ENCODE measurements at places on chromosomes 4 and X.

DNA sequence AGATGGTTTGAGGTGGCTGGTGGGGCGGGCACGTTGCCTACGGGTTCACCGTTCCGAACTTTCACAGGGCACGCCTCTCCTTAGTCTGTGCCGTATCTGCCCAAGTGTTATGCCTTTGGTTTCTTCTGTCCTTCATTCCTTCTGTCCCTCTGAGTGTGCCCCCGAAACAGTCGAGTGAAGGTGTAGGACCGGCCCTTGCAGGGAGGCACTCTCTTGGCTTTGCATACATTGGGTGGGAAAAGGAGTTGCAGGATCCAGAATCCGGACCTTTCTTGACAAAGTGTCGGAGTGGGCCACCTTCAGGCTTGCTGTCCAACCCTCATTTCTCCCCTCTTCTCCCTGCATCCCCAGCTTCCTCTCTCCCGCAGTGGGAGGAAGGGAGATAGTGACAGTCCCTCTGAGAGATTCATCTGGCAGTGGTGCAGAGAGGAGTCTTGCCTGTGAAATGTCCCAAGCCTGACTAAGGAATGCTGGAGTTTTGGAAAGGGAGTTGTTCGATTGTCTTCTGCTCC lies 569 bp downstream of the ARFIP1 start:
- DNase-seq: peak; percentile 29

DNA sequence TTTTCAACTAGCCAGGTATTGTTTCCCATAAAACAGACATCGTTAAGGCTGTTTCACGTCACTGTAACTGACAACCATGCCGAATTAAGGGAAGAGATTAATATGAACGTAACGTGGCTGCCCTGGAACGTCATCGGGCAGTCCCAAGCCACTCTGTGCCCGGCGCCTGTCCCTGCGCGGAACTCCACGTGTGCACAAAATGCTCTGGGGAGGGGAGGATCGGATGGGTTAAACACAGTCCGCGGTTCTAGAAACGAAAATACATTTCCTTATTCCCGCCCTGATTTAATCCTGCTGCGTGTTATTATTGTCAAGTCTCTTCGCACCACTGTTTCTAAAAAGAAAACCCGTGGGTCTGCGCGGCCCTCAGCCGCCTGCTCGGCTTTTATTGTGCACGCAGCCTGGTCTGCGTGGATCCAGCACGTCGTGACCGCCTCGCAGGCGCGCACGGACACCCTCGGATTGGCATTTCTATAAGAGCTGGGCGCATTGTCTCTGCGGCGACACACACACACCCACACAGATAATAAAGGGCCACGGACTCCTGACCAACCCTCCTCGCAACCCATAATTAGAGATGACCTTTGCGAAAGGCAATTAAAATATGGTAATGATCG lies 69.6 kb upstream of the BCOR start:
- DNase-seq: no peak

GRCh38 chr4:117327491-117327890 lies 242.1 kb upstream of the TRAM1L1 start:
- DNase-seq: no peak

DNA sequence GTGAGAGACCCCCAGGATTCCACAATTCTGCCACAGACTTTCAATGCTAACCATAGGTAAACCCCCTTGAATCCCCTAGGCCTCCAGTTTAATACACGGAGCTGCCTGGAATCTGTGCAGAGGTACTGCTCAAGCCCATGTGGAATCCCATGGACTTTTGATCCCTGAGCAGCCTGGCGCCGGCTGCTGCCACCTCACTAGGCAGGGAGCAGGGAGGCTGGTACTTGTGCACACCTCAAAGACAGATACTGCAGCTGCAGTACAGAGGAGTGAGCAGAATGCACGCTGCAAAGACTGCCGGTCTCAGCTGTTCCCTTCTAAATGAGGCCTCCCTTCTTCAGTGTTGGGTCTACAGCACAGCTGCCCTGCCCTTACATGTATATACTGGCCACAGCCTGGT lies 79.4 kb downstream of the RPS6KA6 start:
- no peak for DNase-seq

- DNase-seq: peak; percentile 26
These were observed 39.2 kb downstream of the SGMS2 start for GRCh38 chr4:107863850-107864371.

GRCh38 chrX:2831471-2832228 lies 2.9 kb downstream of the GYG2 start:
- no peak for DNase-seq

DNA sequence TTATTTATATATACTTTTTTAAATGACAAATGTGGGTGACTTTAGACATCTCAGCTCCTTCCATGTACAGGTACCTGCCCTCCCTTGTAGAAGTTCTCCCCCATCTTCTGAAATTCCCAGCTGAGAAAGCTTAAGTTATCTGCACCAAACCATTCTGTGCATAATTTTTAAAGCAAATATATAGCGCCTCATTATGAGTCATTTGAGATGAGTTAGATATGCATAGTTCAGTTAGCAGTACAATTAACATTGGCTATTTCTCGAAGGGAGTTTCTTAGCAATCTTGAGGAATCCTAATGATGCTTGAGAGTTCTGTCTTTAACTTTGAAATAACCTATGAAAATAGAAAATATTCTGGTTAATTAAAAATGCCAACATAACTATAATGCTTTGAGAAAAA lies 19.4 kb upstream of the UFSP2 start:
- no peak for DNase-seq

DNA sequence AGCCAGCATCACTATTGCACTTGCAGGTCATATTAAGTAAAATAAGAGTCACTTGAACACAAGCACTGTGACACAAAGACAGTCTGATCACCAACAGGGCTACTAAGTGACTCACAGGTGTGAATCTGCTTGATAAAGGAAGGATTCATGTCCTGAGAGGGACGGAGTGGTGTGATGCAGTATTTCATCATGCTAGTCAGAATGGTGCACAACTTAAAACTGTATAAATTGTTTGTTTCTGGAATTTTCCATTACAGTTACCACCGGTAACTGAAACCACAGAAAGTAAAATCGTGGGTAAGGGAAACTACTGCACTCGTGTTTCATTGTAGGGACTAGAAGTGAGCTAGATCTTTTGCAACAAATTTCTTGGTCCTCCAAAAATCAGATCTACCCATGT lies 109.7 kb downstream of the ELOVL6 start:
- DNase-seq: no peak

GRCh38 chrX:17291171-17291900 lies 83.7 kb upstream of the NHS start:
- peak; percentile 19 for DNase-seq

GRCh38 chrX:110302975-110303374 lies 14.9 kb downstream of the AMMECR1 start:
- no peak for DNase-seq

- DNase-seq: no peak
These were observed 298.3 kb downstream of the HS3ST1 start for GRCh38 chr4:11130195-11130970.

DNA sequence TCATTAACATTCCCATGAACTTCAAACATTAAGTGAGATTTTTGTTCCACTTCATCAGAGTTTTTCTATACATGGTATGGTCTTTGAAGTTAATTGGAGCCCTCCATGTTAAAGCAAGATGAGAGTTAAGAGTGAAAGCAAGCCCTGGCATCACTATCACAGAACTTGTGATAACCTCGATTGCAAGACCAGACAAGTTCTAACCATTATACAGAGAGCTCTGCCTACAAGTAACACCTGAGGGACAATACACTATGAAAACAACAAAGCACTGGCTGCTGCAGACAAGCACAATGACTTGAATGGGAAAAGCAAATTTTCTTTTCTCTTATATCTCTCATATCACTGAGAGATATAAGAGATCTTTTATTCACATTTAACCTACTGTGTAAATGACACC lies 126.6 kb upstream of the GYPA start:
- DNase-seq: no peak

DNA sequence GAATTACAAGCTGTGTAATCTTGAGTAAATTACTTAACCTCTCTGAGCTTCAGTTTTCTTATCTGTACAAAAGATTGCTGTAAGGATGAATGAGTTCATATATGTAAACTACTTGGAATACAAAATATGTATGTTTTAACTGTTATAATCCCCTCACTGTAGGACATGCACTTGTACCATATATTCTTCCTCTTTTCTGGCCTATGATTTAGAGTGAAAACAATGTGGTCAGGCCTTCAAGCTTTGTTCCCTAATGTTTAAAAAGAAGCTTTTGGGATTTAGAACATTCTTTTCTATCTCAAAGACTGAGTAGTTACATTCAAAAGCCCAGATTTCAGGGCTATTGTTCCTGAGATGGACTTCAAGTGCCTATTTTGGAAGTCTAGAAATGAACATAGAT lies 26.7 kb upstream of the GPRIN3 start:
- no peak for DNase-seq

DNA sequence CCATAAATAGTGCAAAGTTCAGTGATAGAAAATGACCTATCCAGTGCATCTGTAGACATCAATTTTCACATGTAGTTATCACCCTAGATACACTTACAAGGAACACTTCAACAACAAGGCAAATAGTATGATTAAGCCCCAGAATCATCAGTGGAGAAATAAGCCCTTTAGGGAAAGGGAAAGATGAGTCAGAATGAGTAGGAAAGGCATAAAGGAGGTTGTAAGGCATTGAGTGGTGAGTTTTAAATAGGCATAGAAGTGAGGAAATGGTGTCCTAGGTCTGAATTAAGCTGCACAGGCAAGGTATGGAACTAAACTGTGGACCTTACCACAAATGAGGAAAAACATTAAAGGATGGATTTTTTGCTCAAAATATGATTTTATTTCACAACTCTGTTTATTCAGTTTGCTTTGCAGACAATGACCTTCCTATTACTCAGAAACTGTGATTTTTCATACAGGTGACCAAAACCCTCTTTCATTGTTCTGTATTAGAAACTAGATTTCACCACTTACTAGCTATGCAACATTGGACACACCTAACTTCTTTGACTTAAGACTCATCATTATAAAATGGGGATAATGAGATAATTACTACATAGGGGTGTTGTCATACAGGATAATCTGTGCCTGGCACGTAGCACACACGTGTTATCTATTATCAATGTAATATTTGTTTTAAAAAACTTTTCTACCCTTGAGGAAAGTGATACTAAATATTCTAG lies 57.0 kb upstream of the MAP9 start:
- no peak for DNase-seq

GRCh38 chrX:45788941-45789348 lies 588.3 kb upstream of the DIPK2B start:
- no peak for DNase-seq

- no peak for DNase-seq
These were observed at the start of gene ERAS for GRCh38 chrX:48826135-48826875. Gene ERAS (plus strand): TSS chrX:48826513. CDS start chrX:48829124, 2,611 bp downstream.

GRCh38 chr4:81631958-81632441 lies 160.3 kb upstream of the RASGEF1B start:
- DNase-seq: peak; percentile 13

GRCh38 chr4:101418055-101418454 lies 70.7 kb upstream of the PPP3CA start:
- DNase-seq: no peak

- no peak for DNase-seq
These were observed 441.6 kb upstream of the PITX2 start for GRCh38 chr4:111064342-111064993.

- DNase-seq: no peak
These were observed 1757.3 kb downstream of the PCDH7 start for GRCh38 chr4:32477518-32477917.

DNA sequence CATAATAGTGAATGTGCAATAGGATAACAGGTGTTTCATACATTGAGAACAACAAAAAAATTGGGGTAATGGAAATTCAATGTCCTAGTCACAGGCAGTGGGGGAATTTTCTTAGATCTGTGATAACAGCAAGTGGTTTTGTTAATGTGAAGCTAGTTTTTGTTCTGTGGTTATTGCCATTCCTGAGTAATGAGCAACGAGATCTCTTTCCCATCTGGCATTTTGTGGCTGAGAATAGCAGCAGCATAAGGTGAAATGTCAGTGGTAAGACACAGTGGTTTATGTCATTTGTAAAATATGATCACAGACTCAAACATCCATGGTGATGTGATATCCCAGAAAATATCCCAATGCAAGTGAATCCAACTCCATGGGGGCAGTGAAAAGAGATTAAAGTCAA lies 497.5 kb downstream of the KCNIP4 start:
- DNase-seq: no peak

Measured in T47D (cell line).